ENCODE measurements at places on chromosomes 2 and 18.
A peak's percentile ranks its signal among the peaks of the same experiment; 100 is the strongest.

GRCh38 chr2:236531996-236532395 is 37.6 kb upstream of the ACKR3 start:
- no peak for DNase-seq
- H3K4me3 ChIP-seq: no peak overlapping the region
- H3K27ac ChIP-seq: no peak overlapping the region

- H3K27ac ChIP-seq: no peak overlapping the region
- H3K27me3 ChIP-seq: no peaks in the 10 kb centered on the region
- no peak for DNase-seq
- H3K4me3 ChIP-seq: no peak overlapping the region
- H3K4me1 ChIP-seq: no peaks in the 10 kb centered on the region
These were observed 373.2 kb downstream of the SLC4A3 start for GRCh38 chr2:220000586-220000985.

GRCh38 chr2:205937211-205937610 is 148.8 kb downstream of the INO80D start:
- H3K27me3 ChIP-seq: no peaks in the 10 kb centered on the region
- no peaks in the 10 kb centered on the region for H3K4me1 ChIP-seq
- no peak for DNase-seq
- H3K27ac ChIP-seq: no peak overlapping the region
- no peak overlapping the region for H3K4me3 ChIP-seq

- no peak for DNase-seq
- H3K27me3 ChIP-seq: no peaks in the 10 kb centered on the region
- H3K27ac ChIP-seq: no peak overlapping the region
- no peaks in the 10 kb centered on the region for H3K36me3 ChIP-seq
These were observed 106.4 kb downstream of the SCN9A start for GRCh38 chr2:166269322-166269721.

GRCh38 chr2:3542107-3542506 is 16.0 kb downstream of the RNASEH1 start:
- no peak for DNase-seq
- H3K27me3 ChIP-seq: no peaks in the 10 kb centered on the region
- no peak overlapping the region for H3K4me3 ChIP-seq
- peaks cover 4% of the 10 kb centered on the region for H3K36me3 ChIP-seq
- H3K4me1 ChIP-seq: no peaks in the 10 kb centered on the region
- no peak overlapping the region for H3K27ac ChIP-seq

DNA sequence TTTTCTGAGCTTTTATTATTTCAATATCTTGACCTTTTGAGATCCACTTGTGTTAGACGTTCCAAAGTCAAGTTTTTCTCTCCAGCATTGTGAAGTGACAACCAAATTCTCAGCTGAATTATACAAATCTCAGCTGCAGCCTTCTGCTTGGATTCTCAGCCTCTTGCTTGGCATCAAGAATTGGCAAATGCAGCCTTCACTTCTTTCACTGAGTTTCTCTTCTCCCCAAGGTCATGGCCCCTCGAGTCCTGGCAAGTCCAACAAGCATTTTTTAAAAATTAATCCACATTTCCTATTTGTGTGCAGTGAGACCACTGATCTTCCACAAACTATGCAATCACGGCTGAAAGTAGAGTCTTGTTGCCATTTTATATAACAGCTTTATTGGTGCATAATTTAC is 23.4 kb upstream of the SMIM21 start:
- peaks cover 5% of the 10 kb centered on the region for H3K36me3 ChIP-seq
- no peak overlapping the region for H3K4me3 ChIP-seq
- DNase-seq: no peak
- H3K4me1 ChIP-seq: no peaks in the 10 kb centered on the region
- peaks cover 9% of the 10 kb centered on the region for H3K27me3 ChIP-seq

DNA sequence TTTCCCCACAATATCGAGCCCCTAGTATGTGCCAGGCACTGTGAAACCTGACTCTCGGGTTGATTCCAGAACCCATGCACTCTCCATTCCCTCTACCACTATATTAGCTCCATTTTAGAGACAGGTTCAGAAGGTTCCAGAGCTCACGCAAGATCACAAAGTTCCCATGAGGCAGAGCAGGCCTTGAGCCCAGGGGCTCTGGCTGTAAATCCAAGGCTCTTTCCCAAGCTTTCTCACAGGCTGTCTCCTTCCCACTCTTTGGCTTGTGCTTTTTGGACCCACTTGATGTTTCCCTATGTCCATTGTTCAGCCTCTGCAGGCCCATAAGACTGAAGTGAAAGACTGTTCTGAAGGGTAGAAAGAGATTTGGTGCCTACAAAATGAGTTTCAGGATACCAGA is 15.7 kb downstream of the KIAA2012 start:
- H3K27ac ChIP-seq: no peak overlapping the region
- H3K27me3 ChIP-seq: no peaks in the 10 kb centered on the region
- peaks cover 5% of the 10 kb centered on the region for H3K4me1 ChIP-seq
- no peaks in the 10 kb centered on the region for H3K36me3 ChIP-seq

GRCh38 chr2:129905664-129906081 is 73.8 kb upstream of the RAB6C start:
- DNase-seq: no peak
- H3K36me3 ChIP-seq: no peaks in the 10 kb centered on the region

DNA sequence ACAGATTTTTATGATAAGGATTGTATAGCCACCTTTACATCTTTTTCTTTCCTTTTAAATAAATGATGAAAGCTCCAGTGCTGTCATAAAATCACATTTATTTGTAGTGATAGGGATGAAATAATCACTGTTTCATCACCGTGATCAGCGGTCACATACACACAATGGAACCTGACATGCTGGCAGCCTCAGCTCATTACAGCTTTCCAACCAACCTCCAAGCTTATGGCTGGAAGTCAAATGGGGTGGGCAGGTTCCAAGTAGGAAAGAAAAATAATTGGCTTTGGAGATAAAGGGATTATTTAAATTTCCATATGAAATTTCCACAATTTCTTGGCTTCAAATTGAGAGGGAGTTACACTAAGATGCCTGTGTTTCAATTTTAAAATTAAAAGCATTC is 251.3 kb downstream of the PLCL1 start:
- no peaks in the 10 kb centered on the region for H3K27me3 ChIP-seq
- H3K4me1 ChIP-seq: no peaks in the 10 kb centered on the region
- no peak overlapping the region for H3K27ac ChIP-seq
- no peak overlapping the region for H3K4me3 ChIP-seq

DNA sequence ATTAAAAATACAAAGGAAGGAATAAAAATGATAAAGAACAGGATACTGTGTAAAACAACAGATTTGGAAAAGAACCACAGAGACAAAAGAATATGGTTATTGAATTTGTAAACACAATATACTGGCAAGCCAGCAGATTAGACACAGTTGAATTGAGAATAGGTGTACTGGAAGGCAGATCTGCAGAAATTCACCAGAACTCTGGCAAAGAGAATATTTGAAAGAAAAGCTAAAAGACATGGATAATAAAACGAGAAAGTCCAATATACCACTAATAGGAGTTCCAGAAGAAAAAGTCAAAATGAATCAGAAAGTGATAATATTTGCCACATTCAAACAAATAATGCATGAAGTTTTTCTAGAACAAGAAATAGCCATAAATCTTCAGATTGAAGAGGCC is 11.9 kb upstream of the NEURL3 start:
- no peak overlapping the region for H3K27ac ChIP-seq
- H3K4me3 ChIP-seq: no peak overlapping the region
- no peak for DNase-seq
- H3K36me3 ChIP-seq: no peaks in the 10 kb centered on the region
- no peaks in the 10 kb centered on the region for H3K27me3 ChIP-seq

DNA sequence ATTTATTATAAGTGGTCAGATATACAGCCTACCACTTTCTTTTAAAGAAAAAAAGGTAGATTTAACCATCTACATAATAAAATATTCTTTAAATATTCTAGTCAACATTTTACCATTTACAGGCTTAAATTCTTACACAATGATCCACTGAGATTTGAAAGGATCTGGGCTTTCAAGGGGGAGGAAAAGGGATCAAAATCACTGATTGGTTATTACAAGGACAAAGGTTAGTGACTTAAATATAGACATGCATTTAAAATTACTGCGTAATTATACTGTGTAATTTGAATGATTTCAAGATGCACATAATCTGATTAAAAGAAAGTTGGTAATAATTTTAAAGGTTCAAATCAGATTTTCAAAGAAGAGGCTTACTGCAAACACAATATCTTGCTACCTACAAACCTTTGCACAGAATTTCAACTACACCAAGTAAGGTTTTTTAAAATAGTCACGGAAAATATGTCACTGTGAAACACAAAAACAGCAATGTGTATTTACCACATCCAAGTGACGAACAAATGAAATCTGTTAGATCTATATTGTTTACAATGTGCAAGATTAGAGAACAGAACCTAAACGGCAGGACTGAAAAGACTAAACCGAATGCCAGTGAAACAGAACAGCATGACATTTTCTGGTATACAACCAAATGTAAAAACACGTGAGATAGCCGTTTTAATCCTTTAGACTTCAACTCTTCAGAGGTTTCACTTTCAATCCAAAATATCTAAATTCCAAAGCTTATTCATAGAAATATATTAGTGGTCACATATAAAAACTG is 40.8 kb downstream of the RTN4 start:
- peak overlapping the region; percentile 14 for H3K4me3 ChIP-seq
- H3K27ac ChIP-seq: peak overlapping the region; percentile 56
- H3K4me1 ChIP-seq: peaks cover 24% of the 10 kb centered on the region
- DNase-seq: no peak
- H3K27me3 ChIP-seq: no peaks in the 10 kb centered on the region

- no peaks in the 10 kb centered on the region for H3K27me3 ChIP-seq
- no peak for DNase-seq
- H3K36me3 ChIP-seq: no peaks in the 10 kb centered on the region
These were observed 255.7 kb upstream of the THUMPD2 start for GRCh38 chr2:40034801-40035200.

GRCh38 chr2:150639383-150639782 is 151.9 kb upstream of the RND3 start:
- H3K36me3 ChIP-seq: no peaks in the 10 kb centered on the region
- H3K27me3 ChIP-seq: no peaks in the 10 kb centered on the region
- no peaks in the 10 kb centered on the region for H3K4me1 ChIP-seq
- DNase-seq: no peak
- no peak overlapping the region for H3K27ac ChIP-seq

GRCh38 chr2:69979902-69980807 is 18.7 kb upstream of the ASPRV1 start:
- no peaks in the 10 kb centered on the region for H3K36me3 ChIP-seq
- H3K4me1 ChIP-seq: no peaks in the 10 kb centered on the region
- no peak overlapping the region for H3K27ac ChIP-seq
- H3K4me3 ChIP-seq: no peak overlapping the region
- DNase-seq: no peak
- no peaks in the 10 kb centered on the region for H3K27me3 ChIP-seq

- no peaks in the 10 kb centered on the region for H3K27me3 ChIP-seq
- no peaks in the 10 kb centered on the region for H3K36me3 ChIP-seq
- no peak overlapping the region for H3K4me3 ChIP-seq
- no peak overlapping the region for H3K27ac ChIP-seq
These were observed 196.9 kb downstream of the THSD7B start for GRCh38 chr2:136962105-136962725.

DNA sequence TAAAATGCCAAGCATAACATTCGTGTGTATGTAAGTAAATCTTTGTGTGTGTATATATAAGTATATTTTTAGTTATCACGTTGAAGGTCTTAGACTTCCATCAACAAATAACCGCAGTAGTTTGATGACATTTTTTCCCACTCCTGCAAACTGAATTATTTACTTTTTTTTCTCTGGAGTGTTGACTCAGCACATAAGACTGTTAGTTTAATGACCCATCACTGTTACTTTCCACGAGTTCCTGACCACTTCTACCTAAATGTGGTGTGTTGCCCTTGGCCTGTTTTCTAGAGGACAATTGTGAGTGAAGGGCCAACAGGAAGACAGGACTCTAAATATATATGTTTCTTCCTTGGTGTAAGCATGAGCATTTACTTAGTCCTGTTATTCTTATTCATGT is 71.3 kb upstream of the TXNDC2 start:
- H3K36me3 ChIP-seq: no peaks in the 10 kb centered on the region
- no peak overlapping the region for H3K4me3 ChIP-seq
- DNase-seq: no peak
- no peaks in the 10 kb centered on the region for H3K4me1 ChIP-seq
- no peaks in the 10 kb centered on the region for H3K27me3 ChIP-seq

DNA sequence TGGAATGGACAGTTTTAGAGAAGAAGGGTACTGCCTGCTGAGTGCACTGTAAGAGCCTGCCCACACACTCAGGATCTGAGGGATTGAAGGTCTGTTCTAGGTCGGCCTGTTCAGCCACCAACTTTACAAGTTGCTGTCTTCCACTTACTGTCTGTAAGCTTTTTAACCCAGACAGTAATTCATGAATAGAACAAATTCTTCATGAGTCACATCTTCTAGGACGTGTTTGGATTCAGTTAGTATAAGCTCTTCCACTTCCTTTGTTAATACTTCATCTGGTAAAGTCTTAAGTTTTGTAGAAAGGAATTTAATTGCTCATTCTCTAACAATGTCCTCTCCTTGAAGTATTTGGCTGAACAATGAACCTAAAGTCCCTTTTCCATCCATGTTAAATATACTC is 74.6 kb downstream of the PDE11A start:
- DNase-seq: no peak
- H3K4me3 ChIP-seq: no peak overlapping the region
- no peak overlapping the region for H3K27ac ChIP-seq
- no peaks in the 10 kb centered on the region for H3K27me3 ChIP-seq
- H3K4me1 ChIP-seq: no peaks in the 10 kb centered on the region

DNA sequence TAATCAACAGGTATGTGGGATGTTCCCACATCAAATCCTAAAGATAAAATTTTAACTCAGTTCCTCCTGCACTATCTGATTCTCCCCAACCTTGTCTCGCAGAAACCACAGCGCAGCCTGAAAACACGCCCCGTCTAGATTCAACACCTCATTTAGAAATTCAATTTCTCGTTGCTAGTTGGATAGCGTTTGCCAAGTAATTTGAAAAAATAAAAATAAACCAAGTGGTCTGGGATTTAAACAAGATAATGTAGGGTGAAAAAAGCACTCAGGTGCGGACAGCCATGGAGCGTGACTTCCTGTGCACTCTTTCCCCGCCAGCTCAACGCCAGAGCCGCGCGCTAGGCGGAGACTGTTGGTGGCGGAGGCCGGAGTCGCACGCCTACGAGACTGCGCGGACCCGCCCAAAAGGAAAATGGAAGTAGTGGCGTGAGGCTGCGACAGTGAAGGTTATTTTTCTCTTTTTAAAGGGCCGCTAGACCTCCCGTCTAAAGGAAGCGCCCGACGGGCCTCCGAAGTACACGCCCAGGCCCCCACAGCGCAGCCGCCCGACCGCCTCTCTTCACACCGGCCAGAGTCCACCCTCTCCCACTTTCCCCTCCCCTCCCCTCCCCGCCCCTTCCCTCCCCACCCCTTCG is 615 bp upstream of the CCNT2 start:
- H3K27me3 ChIP-seq: no peaks in the 10 kb centered on the region
- no peaks in the 10 kb centered on the region for H3K36me3 ChIP-seq
- H3K4me3 ChIP-seq: peak overlapping the region; percentile 97
- H3K4me1 ChIP-seq: peaks cover 19% of the 10 kb centered on the region
- peak overlapping the region; percentile 99 for H3K27ac ChIP-seq

GRCh38 chr18:63897072-63897471 is 9.6 kb downstream of the SERPINB2 start:
- H3K27me3 ChIP-seq: no peaks in the 10 kb centered on the region
- H3K4me1 ChIP-seq: no peaks in the 10 kb centered on the region
- no peak for DNase-seq

- H3K27ac ChIP-seq: no peak overlapping the region
- H3K36me3 ChIP-seq: no peaks in the 10 kb centered on the region
- no peak overlapping the region for H3K4me3 ChIP-seq
- DNase-seq: no peak
- H3K4me1 ChIP-seq: no peaks in the 10 kb centered on the region
These were observed 46.8 kb upstream of the GAREM2 start for GRCh38 chr2:26126074-26126473.

- no peak overlapping the region for H3K27ac ChIP-seq
- H3K4me3 ChIP-seq: no peak overlapping the region
- H3K36me3 ChIP-seq: no peaks in the 10 kb centered on the region
These were observed 16.1 kb upstream of the PUM2 start for GRCh38 chr2:20366672-20367116.
